ENCODE measurements at places on chromosomes 11 and 22.

- no peak for DNase-seq
These were observed 428.0 kb downstream of the LARGE1 start for GRCh38 chr22:33492210-33492651.

- DNase-seq = no peak
These were observed 15.0 kb upstream of the NXPE4 start for GRCh38 chr11:114610550-114610949.

DNA sequence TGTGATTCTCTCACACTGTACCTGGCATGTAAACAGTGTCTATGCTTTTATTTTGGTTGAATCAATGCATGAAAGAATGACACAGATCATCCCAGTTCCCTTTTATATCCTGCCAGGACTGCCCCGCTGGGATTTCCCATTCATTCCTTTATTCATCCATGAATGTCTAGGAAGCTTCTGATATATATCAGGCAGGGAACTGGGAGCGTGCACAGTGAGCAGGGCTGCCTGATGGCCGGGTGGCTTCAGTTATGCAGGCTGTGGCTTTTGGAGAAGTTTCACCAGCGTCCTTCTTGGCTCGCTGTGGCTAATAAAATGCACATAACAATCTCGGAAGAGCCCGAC, 789.0 kb downstream of the TBC1D22A start:
- no peak for DNase-seq

DNA sequence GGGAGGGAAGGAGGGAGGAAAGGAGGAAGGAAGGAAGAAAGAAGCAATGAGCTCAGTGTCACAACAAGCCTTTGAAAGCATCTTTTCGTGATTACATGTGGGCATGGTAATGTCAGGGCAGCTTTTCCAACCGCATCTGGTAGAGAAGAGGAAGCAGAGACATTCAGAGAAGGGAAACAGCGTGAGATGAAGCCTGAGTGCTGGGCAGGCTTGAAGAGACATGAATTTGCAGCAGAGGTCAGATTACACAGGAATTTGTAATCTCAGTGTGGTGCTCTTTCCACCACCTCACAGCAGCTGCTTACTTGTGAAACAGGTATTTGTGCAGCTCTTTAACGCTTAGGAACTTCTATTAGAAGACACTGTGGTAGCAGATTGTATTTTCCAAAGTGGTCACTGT, 289.5 kb upstream of the C11orf87 start:
- DNase-seq = peak; percentile 6

- DNase-seq = no peak
These were observed 5.5 kb upstream of the SELENOH start for GRCh38 chr11:57735619-57736298.

- no peak for DNase-seq
These were observed 2.8 kb downstream of the EFEMP2 start for GRCh38 chr11:65869643-65870306.

- DNase-seq = no peak
These were observed 12.7 kb downstream of the PIM3 start for GRCh38 chr22:49973018-49973961.

DNA sequence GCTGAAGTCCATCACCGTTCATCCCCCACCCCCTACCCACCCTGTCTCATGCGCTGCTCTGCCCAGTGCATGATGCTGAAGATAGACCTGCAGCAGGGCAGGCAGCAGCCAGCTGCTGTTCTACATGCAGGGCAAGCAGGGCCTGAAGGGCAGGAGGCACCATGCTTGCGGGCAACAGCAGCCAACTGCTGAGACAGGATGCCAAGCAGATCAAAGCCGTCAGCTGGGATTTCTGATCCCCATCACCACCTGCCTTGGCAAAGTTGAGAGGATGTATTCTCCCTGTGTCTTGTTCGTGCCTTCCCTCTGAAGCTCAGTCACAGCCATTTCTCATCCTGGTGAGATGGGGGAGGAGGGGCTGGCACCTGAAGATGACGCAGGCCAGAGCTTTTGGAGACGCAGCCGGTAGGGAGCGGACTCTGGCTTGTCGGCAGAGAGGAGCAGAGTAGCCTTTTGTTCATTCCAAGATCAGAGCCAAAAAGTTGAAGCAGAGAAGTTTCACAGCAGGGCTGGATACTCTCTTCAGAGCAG, 227.0 kb downstream of the GRIK4 start:
- DNase-seq = no peak

GRCh38 chr22:48822278-48823233, 1005.1 kb downstream of the BRD1 start:
- no peak for DNase-seq

DNA sequence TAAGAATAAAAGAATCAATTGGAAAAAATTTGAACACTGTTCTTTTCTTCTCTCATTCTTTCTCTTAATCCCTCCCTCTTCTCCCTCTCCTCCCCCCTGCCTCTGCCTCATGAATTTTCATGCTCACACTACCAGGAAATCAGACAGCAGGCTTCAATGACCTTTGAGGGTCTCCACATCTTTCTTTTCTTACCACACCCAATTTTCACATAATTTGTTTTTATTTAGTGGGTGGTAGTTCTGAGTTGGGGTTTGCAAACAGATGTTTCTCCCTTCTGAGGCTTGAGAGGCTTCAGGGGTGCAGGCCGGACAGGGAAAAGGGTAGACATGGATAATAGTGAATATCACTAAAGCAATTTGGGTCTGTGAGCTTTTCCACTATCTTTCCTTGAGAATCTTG, 95.5 kb downstream of the SPATA19 start:
- DNase-seq = no peak

All from suppressor macrophage (primary cell).